ENCODE measurements at places on chromosomes 2 and 18. TPM values are rescaled to one million over a fixed set of nuclear protein-coding genes. Genes with fewer than 3 reads are reported as not detected.

RAB27B gene
- total RNA-seq: 21.5 TPM

DNA sequence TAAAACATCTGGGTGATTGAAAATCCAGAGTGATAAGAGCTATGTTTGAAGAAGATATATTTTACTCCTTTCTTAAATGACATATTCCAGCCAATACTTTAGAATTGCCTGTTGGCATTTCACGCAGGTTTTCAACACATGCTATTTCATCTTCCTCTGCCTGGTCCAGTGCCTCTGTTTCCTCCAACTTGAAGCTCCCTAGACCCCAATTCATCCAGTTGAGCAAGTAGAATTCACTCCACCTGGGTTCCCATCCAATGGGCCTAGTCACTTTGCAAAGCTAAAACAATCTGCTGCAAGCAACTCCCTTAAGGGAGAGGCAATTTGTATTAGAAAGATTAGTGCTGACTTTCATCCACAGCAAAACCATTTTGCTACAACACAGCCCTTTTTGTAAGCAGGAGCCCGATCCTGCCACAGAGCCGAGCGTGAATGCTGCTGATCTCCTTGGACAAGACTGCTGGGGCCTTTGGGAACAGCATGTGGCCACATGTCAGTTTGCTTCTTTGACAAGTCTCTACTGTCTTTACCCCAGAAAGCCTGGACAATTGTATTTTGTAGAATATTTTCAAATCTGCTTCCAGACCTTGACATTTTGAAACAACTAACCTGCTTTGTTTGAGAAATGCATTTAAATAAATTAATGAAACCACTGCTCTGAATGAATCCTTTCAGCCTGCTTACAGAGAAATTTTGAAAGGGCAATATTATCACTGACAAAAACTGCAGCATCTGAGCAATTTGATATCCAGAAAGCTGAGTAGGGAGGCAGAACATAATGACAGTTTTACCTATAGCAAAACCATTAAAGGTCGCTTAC, 259.1 kb downstream of the TDRD15 start:
- DNase-seq: no peak

GRCh38 chr2:213147538-213147937, 3.9 kb downstream of the IKZF2 start:
- DNase-seq: no peak

DNA sequence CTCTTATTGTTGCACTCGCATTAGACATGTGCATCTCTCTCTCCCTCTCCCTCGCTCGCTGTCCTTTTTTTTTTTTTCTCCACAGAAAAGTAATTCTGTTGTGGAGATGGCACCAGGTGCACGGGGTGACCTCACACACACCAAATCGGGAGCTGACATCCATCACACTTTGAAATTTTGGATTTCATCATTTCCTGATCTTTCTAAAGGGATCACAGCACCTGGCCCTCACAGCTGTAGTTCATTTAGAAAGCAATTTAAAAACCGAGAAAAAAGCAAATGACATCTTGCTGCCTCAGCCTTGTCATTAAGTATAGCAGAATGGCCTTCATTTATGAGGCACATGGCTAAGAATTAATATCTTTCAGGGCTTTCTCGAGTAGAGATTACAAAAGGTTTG, 717.2 kb downstream of the RNF144A start:
- no peak for DNase-seq

DNA sequence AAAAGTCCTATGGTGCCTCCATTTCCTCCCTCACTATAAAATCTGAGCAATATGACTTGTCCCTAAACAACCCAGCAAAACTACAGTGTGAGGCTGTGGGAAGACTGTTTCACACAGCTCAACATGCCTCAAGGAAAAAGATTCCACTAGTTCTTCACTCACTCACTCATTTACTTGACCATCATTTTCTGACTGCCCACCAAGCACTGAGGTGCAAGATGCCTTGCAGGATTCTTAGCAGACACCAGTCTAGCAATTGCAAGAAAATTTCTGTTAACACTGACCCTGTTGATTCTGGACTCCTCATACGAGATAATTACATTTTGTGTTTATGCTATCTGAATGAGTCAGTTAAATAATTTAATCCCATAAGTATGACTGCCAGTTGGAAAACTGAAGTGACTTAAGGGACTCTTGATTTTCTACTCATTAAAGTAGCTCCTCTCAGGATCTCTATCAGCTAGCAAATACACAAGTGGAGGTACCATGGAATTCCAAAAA, 51.9 kb upstream of the PCBP1 start:
- no peak for DNase-seq

- no peak for DNase-seq
Measured at GRCh38 chr2:43270930-43271615, 44.7 kb upstream of the ZFP36L2 start.

- no peak for DNase-seq
Measured at GRCh38 chr18:33652635-33653034, 74.6 kb downstream of the ASXL3 start.

GRCh38 chr2:920999-921398, 29.6 kb upstream of the SNTG2 start:
- no peak for DNase-seq

DNA sequence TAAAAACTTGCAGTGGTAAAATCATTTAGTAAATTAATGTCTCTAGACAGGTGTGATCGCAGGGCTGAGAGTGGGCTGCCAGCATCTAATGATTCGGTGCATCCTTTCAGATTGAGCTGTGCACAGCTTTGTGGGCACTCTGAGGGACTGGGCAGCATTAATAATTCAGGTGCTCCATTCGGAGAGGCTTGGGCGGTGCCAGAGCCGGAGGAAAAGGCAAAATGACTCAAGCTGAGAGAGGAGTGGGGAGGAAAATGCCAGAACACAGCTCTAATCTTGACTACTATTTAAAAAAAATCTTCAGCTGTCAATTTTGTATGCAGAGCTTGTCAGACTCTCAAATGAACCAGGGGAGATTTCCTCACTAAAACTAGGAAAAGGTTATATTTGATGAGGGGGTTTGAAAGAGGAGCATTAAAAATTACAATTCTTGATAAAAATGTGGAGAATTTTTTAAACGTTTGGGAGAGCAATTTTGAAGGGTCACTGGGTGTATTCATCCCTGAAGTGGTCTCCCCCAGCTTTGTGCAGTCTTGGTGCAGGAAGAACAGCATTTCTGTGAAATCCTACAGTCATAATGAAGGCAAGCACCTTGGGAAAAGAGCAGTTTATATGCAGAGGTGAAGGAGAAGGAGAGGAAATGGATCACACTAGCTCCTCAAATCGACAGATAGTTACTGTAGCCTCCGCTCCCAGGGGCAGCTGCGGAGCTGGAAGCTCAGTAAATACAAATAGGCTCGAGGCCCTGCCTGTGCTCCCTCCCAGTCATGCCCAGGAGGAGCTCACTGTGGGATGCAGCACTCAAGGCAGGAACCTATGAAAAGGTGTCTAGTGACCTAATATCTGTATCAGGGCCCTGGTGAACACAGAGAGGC, 535.4 kb upstream of the RAB6C start:
- DNase-seq: no peak

SLC5A7 gene
- total RNA-seq: not detected

- no peak for DNase-seq
Measured at GRCh38 chr2:204738721-204739120, 193.4 kb downstream of the PARD3B start.

DNA sequence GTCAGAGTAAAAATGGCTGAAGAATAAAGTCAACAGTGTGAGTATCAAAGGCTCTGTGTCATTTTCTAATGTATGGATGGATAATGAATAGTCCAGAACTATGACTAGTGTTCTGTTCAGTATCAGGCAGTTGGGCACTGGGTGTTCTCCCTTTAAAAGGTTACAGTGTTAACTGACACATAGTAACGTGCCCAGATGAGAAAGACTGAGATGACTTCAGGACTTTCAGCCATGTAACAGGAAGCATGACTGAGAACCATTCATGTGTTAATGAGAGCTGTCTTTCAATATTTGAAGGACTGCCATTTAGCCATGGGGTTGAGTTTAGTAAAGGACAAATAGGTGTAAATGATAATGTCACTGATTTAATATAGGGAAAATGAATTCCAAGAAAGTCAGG, 187.1 kb downstream of the GULP1 start:
- DNase-seq: no peak

VSNL1 gene
- total RNA-seq: 18.1 TPM

Measured in suprapubic skin (tissue), 4 donors.